ENCODE measurements at places on chromosomes 11 and 22.
A peak's percentile ranks its signal among the peaks of the same experiment; 100 is the strongest.

GRCh38 chr22:36964106-36964505 lies 50.7 kb downstream of the CSF2RB start:
- no peak for DNase-seq

DNA sequence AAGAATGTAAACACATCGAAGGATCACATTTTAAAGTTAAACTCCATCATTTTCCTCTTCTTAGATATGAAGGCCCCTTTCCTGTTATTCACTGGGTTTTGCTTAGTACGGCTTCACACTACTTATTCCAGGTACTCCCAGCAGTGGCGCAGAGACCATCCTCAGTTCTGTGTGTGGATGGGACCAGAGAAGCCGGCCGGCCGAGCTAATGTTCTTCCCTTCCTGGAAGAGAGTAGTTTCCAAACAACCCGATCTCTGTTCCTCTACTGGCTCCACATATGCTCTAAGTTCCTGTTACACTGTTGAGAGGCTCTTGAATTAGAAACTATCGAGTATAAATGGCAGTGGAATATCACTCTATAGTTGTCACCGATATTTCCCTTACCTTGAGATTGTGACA lies 684 bp upstream of the NFRKB start:
- no peak for DNase-seq

DNA sequence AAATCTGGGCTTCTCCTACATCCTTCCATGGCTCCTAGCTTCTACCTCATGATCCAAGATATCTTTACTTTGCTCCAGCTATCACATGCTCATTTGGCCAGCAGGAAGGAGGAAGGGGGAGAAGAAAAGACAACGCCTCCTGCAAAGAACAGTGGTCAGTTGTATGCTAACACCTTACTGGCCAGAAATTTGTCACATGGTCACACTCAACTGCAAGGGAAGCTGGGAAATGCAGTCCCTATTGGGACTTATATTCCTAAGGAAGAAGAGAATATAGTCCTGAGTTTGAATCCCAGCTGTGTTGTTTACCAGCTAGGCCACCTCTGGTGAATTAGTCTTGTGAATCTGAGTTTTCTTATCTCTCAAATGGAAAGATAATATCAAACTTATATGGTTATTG lies 272.0 kb downstream of the BLID start:
- DNase-seq, result no peak

DNA sequence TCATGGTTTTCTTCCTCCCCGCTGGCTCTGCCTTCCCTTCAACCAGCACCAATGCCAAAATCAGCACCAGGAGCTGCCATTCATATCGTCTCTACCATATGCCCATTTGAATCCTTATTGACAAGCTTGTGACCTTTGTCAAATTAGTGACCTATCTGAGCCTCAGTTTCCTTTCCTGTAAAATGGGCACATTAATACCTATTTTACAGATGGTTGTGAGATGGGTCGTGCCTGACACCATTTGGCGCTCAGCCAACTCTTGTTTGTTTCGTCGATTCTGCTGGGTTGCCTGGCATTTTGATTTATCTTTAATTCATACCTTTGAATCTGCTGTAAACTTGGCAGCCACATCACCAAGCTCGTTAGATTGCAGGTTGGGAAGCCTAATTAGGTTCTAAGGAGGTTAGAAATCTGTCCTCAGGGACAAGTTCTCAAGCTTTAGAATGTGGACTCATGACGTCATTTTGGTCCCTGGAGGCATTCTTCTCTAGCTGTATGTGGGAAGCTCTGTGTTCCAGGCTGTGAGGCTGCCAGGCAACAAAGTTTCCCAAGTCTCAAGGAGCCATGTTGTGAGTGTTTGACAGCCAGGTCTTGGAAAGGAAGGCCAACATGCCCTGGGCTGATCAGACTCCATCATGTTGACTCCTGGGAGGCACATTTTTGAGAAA lies 61.0 kb downstream of the RPS6KA4 start:
- no peak for DNase-seq

DNA sequence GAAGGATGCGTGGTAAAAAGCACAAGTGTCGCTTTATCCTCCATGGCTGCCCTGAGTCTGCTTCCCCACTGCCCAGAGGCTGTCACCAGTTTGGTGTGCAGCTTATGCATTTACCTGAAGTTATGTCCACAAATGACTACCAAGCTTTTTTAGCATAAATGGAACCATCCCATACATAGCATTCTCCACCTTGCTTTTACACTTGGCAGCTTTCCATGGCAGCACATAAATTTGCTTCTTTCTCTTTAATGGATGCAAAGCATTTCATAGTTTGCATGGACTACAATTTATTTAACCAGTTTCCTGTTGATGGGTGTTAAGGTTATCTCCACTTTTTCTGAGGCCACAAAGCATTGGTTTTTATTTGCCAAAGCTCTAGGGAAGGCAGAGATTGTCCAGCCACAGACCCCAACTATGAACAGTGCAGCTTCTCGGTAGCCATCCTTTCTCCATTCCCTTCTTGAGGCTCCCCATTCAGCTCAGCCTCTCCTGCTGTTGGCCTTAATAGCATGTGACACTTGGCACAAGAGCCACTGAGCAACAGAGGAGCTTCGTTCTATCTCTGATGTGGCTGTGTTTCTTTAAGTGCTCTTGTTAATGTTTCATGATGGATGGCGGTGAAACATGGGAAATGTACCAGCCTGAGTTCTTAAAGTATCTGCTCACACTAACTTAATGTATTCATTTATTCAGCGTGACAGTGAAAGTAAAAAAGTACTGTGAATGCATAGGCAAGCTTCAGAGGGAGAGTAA lies 59.8 kb upstream of the NAV2 start:
- no peak for DNase-seq

DNA sequence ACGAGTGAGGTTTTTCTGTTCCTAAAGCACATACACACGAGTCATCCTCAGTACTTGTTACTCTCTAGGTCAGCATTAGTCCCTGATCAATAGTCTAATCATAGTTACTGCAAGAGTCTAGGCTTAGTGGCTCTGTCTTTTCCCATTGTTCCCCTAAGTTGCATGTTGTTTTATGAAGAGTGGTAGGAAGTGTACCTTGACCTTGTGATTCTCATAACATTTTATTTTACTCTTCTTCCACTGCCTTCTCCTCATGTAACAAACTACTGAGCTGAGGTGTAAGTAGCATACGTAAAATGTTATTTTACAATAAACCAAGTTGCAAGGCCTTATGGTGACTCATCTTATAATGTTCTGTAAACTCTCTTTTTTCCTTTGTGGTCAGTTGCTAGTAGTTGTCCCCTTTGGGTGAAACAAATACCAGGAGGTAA lies 15.0 kb downstream of the METTL15 start:
- no peak for DNase-seq

- DNase-seq, result no peak
These were observed 8.5 kb upstream of the DENND5A start for GRCh38 chr11:9273376-9274336.

DNA sequence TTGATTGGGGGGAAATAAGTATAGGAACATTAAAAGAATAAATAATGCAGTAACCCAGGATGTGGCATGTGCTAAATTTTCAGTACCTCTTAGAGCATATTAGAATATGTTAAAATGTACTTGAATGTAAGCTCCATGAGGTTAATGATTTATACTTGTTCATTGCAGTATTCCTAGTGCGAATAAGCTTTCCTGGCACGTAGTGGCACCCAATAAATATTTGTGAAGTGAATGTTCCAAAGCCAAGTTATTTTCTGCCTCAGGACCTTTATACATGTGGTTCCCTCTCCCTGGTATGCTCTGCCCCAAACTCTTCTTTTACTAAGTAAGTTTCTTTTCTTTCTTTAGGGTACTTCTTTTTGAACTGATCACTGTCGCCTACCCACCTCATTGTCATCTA lies 118.8 kb downstream of the DBX1 start:
- DNase-seq, result no peak

- peak; percentile 82 for DNase-seq
These were observed 11.1 kb downstream of the GRK2 start for GRCh38 chr11:67277231-67277961.

GRCh38 chr22:25478111-25478510 lies 86.4 kb upstream of the GRK3 start:
- no peak for DNase-seq

DNA sequence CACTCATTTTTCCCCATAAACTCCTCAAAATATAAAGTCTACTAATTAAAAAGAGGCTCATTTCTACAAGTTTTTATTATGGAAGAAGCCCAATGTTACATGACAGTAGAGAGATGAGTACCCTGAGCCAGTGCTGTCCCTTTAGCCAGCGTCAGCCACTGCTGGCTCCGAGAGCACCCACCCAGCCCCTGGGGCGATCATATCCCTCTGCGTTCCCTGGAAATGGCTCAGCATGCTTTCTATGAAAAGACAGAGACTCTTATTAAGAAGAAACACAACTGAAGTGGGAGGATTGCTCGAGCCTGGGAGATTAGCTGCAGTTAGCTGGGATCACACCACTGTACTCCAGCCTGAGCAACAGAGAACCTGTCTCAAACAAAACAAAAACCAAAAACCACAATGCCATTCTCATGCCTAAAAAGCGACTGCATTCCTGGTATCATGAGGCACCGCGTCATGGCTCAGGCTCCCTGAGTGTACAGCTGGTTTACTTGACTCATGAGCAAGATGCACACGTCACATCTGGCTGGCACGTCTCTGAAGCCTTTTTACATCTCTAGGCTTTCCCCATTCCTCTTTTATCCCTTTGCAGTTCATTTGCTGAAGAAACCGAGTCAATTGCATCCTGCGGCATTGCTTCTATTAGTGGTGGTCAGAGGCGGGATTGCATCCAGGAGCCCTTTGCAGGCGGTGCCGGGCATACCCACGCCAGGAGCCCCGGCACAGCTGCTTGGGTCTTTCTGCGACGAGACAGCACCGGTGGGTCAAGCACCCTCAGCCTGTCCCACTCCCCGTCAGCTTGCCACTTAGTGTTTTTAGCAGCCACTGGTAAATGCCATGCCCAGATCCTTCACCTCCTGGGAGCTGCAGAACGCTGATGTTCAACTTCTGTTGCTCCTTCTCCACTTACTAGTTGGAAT lies 119.9 kb downstream of the CTTN start:
- DNase-seq, result no peak

DNA sequence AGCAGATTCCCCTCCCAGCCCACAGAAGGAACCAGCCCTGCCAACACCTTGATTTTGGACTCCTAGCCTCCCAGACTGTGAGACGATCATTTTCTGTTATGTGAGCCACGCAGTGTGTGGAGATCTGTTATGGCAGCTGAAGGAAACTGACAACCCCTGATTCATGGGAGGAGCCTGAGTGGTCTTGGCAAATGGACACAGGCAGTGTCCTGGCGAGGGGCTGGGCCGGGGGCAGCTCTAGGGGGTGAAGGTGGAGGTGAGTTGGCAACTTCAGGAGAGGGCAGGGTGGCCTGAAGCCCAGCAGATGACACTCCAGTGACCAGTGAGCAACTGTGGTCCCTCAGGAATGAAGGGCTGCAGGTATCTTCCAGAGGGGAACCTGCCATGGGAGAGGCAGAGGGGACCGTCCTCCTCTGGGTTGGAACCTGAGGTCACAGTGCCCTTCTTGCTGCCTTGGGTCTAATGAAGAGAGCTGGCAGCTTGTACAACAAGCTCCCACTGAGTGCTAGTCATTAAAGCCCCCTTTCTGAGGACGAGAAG lies 82.7 kb downstream of the CSNK2A3 start:
- DNase-seq, result no peak

DNA sequence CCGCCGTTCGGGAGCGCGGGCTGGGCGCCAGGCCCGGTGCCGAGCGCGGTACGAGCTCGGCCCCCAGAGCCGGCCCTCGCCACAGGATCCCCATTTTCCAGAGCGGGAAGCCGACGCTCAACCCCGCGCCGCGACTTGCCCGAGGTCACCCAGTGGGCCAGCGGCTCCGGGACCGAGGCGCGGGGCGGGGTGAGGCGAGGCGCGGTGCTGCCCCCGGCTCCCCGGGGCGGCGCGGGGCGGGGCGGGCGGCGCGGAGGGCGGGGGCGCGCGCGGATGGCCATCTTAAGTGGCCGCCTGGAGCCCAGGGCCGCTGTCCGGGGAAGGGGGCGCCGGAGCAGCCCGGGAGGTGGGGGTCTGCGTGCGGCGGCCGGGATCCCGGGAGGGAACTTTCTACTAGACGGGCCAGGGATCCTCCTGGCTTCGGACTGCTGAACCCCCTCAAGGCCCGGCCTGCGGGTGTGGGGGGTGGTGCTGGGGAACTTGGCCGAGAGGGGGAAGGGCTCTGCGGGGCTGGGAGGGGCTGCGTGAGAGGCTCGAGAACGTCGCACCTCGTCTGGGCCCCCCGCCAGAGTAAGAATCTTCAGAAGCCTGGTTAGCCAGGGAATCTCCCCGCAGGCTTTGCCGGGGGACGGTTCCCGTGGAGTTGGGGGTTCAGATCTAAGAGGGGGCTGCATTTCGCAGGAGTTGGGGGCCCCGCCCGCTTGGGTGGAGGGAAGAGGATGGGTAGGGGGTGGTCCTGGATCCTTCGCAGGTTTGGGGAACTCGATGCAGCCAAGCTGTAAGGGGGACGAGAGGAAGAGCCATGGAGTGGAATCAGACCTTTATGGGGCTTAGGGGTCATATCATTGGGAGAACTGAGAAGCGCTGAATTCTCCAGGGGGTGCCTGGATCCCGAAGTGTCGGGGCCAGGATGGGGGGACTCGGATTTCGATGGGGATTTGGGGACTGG lies 678 bp upstream of the INPPL1 start:
- DNase-seq, result no peak

DNA sequence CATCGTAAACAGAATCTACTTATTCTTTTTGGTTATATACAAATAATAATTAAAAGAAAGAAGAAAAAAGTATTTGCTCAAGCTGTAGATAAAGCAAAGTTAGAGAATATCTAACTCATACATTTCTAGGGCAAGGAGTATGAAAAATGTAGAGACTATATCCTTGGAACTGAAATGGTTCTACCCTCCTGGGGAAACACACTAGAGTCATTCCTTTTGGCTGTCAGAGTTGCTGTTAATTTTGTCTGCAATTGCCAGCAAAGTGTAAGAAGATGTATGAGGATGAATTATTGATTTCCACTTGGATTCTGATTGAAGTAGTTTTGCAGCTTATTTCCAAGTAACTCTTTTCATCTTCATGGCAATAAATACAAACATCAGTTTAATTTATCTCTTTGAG lies 69.1 kb downstream of the SLC17A6 start:
- DNase-seq, result no peak

GRCh38 chr11:30131535-30131934 lies 99.3 kb upstream of the FSHB start:
- no peak for DNase-seq
